ENCODE measurements at places on chromosomes 1 and 21.

- DNase-seq: no peak
Observed at GRCh38 chr1:234662148-234662547, 52.2 kb upstream of the IRF2BP2 start.

DNA sequence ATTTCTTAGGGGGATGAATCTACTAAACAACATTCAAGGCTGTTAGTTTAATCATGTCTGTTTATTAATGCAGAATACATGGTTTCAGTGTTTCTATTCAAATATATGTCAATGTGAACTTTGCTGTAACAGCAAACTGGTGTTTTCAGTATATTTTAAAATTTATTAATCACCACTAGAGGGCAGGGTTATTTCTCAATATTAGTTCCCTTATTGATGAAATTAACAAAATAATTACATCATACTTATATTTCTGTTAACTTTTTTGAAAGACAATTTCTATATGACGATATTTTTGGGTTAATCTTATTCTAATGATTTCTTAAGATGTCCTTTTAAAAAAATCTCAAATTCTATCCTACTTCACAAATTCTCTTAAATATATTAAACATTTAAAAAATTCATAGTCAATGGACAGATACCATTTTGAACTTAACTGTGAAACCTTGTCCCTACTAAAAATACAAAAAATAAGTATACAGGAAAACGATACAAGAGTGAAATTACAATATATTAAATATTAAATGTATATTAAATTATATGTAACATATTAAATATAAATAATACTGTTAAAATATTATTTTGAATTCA lies 1034.1 kb upstream of the PRMT6 start:
- DNase-seq: peak; percentile 7

GRCh38 chr1:246724731-246725095 lies 504 bp downstream of the SCCPDH start:
- peak; percentile 48 for DNase-seq

DNA sequence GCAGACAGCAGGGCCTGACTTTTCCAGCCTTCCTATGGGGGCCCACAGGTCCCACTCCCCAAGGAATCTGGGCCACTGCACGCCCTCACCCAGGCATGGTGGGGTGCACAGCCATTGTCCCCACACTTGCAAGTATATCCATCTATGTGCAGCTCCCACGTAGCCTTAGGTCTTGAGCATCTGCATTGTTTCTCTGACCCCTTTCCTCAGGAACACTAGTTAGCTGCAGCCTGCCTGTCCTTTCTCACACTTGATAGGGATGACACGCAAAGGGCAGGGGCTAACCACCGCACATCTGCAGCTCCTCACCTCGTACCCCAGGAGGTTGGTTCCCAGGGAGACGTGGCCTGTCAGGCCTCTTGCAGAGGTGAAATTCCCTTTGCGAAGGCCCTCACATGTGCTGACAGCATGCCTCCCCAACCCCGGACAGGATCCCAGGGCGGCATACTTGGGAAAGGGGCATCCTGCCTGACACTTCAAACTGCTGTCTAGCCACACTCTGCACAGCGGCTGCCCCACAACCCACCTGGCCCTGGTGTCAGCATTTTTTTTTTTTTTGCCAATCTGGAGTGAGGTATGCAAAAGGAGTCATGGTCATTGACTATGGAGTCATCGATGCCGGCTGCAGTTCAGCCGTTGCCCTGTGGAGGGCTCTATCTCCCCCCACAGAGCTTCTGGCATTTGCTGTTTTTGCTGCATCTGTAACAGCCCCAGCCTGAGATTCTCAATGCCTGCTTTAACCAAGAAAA lies 5.0 kb downstream of the JMJD4 start:
- DNase-seq: peak; percentile 70

- DNase-seq: peak; percentile 21
Observed at GRCh38 chr1:162213281-162213912, 143.9 kb downstream of the NOS1AP start.

DNA sequence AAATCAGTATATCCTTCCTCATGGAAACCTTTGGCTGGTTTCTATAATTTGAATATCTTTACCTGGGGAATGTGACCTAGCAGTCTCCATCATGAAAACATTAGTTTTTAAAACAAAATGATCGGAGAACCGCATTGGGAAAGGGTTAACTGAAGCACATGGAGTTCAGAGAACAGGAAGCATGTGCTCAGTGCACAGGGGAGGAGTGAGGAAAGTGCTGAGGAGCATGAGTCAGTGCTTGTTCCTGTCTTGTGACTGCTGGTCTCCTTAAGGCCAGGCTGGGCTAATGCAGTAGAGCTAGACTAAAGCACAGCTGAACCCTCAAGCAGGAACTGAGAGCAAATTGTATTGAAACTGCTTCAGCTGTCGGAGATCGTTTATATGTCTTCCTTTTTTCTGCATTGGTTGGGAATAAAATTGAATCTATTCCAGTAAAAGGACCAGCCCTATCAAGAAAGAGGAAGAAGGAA lies 5.8 kb downstream of the IFI16 start:
- peak; percentile 97 for DNase-seq

- peak; percentile 45 for DNase-seq
Observed at GRCh38 chr1:210232511-210233215, at the start of gene SERTAD4. TSS of gene SERTAD4 (plus strand) at chr1:210232796. CDS start at chr1:210237961, 5,165 bp downstream.

DNA sequence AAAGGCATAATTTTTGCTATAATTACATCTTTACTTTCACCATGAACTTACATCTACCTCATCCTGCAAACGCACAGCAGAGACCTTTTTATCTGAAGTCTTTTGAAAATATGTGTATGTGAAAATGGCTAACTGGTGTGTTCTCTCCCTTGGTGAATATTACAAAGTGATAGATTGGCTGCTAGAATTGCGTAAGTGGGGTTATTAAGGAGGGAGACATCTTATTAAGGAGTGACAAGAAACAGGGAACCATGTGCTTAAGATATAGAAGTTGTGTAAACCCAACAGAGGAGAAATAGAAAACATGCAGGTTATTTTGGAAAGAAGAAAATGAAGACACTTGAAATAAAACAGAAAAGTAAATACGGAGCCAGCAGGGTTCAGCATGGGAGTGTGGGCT lies 7.8 kb downstream of the KCNJ15 start:
- no peak for DNase-seq

DNA sequence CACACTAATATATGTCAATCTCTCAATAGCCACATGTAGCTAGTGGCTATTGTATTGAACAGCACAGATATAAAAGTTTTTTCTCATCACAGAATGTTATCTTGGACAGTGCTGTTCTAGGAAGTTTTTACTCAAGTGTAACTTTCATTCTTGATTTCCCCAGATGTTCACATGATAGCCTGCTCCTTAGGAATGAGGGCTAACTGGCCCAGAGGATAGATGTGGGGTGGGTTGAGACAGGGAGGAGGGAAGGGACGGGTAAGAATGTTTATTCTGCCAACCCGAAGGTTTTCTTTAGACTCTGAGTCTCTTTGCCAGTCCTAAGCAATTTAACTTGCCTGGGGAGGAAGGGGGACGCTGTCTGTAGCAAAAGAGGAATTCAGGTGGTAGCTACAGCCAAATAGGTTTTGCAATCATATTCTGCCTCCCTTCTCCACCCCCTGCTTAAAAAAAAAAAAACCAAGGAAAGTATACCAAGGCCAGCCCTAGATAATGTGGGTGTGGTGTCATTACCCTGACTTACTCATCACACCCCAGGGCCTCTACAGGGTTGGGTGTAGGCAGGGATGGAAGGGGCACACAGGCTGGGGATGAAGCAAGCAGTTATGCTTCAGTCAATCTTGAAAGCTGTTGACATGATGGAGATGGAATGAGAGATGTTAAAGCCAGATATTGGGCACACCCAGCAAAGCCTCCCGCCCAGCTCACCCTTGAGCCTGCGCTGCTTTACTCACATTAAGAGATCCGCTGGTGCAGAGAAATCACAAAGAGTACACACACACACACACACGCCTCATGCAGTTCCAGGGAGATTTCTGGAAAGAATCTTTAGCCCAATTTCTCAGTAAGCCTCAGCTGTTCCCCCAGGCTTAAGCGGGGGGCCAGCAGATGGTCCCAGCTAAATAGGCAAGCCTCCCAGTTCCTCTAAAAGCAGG lies 59.9 kb downstream of the PLXNA2 start:
- DNase-seq: no peak

DNA sequence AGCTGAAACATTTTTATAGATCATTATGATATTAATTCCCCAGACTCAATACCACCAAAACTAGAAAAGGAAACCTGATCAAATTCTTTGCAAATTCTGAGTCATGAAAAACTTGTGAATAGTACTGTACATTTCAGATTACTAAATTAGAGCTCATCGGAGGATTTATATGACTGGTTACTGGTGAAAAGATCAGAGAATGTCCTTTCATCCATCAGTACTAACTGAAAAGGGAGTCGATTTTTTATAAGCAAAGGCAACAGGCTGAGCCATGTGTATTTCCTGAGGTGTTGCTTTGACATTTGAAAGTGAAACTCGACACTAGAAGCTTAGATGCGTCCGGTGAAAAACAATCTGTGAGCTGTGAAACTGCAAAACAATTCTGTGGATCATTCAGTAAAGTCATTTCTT lies 155.7 kb downstream of the TNFSF18 start:
- peak; percentile 82 for DNase-seq

DNA sequence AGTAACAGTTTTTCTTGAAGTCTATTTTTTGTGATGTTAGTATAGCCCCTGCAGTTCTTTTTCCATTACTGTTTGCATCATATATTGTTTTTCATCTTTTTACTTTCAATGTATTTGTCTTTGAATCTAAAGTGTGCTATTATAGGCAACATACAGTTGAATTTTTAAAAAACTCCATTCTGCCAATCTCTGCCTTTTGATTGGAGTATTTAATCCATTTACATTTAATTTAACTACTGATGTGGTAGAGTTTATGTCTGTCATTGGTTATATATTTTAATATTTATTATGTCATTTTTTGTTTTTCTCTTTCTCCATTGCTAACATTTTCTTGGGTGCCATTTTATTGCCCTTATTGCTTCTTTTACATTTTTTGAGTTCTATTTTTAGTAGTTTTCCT lies 296.3 kb downstream of the HMCN1 start:
- DNase-seq: no peak

DNA sequence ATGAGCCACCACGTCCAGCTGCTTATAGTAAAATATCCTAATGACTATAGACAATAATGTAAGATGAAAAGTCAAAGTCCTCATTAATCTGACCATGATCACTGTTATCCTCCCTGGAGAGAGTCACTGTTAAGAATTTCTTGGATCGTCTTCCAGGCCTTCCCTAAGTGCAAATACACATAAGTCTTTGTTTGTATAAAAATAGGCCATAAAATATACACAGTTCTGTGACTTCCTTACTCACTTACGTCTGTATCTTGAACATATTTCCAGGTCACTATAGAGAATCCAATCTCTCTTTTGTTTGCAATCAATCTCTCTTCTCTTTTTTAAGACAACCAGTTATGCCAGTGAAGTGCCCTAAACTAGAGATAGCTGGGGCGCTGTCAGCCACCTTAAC lies 89.1 kb upstream of the LYST start:
- no peak for DNase-seq

- no peak for DNase-seq
Observed at GRCh38 chr1:63730211-63730610, 43.6 kb upstream of the ROR1 start.

Measured in dermis blood vessel endothelial cell (primary cell).